NCI-H2171 (cell line): ENCODE measurements at places on chromosomes 5 and 9.

- no peak for DNase-seq
These were observed 1.9 kb downstream of the NOTCH1 start for GRCh38 chr9:136543830-136544547.

GRCh38 chr5:144779368-144779767, 608.7 kb downstream of the KCTD16 start:
- DNase-seq: no peak

DNA sequence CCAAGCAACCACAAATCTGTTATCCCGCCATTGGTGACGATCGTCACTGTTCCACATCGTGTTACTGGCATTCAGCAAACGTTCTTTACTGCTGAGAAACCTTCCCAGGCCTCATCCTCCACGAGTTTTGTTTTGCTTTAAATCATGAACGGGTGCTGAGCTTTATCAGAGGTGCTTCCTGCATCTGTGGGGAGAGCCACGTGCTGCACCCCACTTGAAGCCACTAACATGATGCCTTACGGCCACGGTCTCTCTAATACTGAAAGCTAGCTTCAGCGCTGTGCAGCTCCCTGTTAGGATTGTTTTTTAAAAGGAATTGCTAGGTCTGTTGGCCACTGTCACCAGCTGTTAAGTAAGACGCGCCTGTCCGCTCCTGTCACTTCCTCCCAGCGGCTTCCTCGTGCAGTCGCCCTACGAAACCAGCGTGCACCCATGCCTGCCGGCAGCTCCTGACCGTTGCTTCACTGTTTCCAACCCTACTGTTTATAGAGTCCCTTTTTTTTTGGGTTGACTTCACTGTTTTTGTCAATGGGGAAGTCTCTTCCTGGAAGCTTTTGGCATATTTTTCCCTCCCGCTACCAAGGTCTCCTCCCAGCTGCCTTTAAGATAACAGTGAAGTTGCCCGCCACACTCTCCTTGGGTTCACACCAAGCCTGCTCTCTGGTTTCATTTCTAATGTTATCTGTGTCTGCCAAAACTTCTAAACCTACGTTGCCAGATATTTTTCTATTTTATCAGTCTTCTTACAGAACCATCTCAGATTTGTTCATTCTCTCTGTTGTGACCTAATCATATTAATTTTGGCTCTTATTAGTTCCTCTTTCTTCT, 20.3 kb downstream of the LPCAT1 start:
- no peak for DNase-seq

GRCh38 chr5:66337626-66338226, 193.6 kb downstream of the SREK1 start:
- no peak for DNase-seq

GRCh38 chr5:68074633-68075032, 140.9 kb upstream of the PIK3R1 start:
- no peak for DNase-seq

DNA sequence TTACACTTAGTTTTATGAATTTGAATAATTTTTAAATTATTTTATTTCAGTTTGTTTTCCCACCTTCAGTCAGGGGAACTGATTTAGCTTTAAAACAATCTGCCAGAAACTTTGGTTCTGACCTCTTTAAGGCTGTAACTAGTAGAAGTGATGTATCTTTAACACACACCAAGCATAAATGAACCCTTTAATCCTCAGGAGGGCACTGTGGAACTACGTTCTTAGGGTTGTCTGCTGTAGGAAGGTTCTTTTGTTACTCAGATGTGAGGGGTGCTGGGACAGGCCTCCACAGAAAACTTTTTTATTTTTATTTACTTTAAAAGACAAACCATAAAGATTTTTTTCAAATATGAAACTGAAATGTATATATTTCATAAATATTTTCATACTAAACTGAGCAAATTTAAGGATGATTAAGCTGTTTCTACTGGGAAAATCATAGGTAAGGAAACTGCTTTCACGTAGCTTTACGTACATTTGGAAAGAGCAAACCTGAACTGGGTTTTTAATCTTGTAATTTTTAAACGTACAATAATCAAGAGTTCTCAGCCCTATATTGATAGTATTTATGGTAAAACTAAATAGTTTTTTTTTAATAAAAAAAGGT, 5.3 kb downstream of the KLF4 start:
- peak; percentile 45 for DNase-seq

- DNase-seq: no peak
These were observed 221.6 kb downstream of the NR2F1-AS1 start for GRCh38 chr5:93359296-93359959.
